ENCODE measurements at places on chromosomes 3 and 15.

DNA sequence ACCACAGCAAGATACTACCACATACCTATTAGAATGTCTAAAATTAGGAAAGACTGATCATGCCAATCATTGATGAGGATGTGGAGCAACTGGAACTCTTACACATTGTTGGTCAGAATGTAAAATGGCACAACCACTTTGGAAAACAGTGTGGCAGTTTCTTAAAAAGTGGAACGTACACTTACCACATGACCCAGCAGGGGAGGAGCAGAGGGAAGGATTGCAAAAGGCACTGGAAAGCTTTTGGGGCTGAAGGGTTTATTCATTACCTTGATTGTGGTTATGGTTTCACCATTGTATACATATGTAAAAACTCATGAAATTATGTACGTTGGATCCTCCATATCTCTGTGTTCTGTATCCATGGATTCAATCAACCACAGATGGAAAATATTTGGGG, 3.3 kb upstream of the EHD4 start:
- DNase-seq: no peak

DNA sequence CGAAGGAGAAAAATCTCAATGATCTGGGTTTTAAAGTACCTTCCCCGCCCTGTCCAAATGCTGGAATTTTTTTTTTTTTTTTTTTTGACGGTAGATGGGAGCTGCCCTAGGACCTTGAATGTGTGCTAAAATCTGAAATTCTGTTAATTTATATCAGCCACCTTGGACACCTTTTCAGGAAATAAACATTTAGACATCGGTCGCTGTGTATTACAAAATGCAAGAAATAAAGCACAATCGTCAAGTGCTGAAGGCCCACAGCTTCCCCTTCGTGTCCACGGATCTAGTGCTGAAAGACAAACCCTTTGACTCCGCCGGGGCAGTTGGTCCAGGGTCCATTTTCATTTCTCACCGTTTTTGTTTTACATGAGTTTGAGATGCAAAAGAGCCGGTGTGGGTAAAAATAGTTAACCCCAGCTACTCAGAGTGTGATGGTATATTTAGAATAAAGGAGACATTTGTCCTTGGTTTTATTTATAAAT, 90.2 kb upstream of the CHD2 start:
- peak; percentile 35 for DNase-seq

DNA sequence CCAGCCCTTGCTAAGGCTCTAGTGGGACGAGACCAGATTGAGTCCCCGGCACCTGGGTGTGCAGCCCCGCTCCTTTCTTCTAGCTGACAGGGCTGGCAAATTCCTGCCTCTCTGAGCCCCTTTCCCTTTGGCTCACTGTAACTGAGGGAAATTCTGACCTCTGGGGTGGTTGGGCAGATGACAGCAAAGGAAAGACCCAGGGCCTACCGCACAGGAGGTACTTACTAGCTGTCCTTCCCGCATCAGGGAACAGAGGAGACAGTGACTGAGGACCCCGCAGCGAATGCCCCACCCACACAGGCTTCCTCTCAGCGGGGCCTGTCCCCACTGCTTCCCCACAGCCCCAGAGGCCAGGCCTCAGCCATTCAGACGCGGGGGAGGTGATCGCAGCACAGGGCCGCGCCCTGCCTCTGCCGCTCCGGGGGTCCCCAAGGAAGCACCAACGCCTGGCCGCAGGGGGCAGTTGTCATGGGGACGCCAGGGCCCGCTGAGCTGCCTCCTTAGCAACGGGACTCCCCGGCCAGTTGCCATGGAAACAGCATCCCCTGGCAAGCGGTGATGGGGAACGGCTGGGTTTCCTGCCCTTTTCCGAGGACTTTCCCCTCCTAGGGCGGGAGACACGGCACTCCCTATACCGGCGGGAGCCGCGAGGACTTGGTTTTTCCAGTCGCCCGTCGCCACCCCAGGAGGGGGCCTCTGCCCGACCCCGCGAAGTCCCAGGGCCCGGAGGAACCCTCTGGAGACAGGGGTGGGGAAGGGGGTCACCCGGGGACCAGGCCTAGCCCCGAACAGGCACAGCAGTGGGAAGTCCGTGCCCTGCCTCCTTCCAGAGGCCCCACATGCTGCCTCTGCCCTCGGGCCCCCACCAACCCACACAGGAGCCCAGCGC, 50.1 kb downstream of the HCN4 start:
- DNase-seq: peak; percentile 58

GRCh38 chr3:124887177-124887931, at the start of gene ITGB5:
Gene ITGB5 (minus strand): TSS chr3:124887365. CDS start chr3:124887000, 365 bp downstream.
- DNase-seq: no peak

GRCh38 chr3:168044049-168044448, 51.7 kb downstream of the GOLIM4 start:
- no peak for DNase-seq

DNA sequence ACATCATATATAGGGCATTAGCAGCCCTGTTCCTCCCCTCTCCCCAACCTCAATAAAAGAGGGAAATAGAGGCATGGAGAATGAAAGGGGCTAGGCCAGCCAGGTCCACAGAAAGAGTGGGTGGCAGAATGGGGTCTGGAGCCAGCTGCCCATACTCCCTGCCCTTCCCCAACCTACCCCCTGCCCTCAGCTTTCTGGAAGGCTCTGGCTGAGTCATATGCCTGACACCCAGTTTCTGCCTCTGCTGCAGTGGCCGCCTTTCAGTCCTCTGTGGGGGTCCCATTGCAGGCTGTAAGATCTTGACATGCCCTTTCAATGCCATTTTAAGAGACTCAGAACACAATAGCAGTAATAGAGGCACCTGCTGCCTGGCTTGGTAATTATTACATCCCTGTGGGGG, 95.7 kb downstream of the LINGO1 start:
- DNase-seq: no peak

DNA sequence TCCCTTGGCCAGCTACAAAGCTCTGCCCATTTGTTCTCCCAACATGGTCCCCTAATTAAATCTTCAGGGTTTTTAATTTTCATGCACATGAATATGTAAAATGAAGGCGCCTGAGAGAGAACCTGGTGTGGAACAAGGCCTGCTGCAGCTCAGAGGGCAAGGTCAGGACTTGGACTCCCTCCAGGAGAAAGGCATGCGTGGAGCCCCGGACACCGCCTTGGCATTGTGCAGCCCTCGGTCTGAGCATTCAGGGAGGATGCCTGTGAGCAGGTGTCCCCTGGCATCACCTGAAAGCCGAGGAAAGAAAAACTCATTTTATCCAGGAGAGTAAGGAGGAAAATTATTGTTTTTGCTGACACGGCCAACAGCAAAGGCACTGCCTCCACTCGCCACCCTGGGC, 33.8 kb upstream of the EPHB1 start:
- DNase-seq: no peak

GRCh38 chr3:15797642-15798303, at the start of gene ANKRD28:
Gene ANKRD28 (minus strand): TSS chr3:15797979. CDS start chr3:15796521, 1,458 bp downstream.
- peak; percentile 26 for DNase-seq

DNA sequence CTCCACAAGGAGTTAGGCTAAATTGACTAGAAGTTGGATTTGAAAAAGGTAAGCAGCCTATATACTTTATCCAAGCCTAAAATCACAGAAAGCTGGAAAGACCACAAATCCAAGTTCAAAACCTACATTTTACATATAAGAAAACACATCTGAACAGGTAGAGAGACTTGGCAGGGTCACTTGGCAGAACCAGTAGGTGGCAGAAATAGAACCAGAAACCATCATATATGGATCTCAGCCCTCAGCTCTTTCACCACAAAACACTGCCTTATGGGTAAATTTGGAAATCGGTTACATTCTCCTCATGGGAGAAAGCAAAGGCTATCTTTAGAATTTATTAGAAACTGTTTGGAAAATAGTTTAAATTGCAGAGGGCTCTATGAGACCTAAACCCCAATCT, 44.2 kb downstream of the MKRN2 start:
- DNase-seq: no peak

- DNase-seq: no peak
These were observed 2.6 kb upstream of the GNB5 start for GRCh38 chr15:52193791-52194190.

GRCh38 chr15:56243163-56244037, at the start of gene RFX7:
Gene RFX7 (minus strand): TSS chr15:56243879. CDS start chr15:56243285, 594 bp downstream.
- peak; percentile 82 for DNase-seq

DNA sequence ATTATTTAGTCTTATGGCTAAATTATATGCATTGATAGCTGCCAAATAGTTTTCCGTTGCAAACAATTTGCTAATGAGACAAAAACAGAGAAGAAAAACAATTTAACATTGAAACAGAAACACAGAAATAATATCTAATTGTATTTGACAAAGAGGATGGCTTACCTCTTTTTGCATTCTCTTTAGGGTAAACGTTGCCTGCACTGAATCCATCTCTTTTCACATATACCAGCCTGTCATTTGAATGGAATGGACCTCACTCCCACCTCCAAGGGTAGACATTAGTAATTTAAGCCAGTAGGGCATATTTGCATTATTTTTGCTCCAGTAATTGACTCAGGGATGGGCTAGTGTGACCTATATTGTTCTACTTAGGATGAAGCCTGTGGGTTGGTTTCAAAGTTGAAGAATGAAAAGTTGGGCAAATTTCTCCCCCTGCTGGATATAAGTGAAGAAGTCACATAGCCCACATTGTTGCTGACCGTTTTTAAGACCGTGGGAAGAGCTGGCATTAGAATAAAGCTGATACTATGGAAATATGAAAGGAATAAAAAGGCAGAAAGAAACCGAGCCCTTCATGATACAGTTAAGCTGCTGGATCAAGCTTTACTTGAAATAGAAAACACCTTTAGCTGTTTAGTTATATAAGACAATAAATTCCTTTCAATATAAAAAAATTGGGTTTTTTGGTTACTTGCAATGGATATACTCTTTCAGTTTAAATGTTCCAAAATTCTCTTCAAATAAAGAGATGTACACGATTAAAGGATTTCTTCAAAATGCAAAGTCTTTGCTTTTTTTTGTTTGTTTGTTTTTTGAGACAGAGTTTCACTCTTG, 26.9 kb downstream of the PIERCE2 start:
- DNase-seq: no peak

- DNase-seq: no peak
These were observed 2.9 kb downstream of the TPM1 start for GRCh38 chr15:63045465-63045840.

DNA sequence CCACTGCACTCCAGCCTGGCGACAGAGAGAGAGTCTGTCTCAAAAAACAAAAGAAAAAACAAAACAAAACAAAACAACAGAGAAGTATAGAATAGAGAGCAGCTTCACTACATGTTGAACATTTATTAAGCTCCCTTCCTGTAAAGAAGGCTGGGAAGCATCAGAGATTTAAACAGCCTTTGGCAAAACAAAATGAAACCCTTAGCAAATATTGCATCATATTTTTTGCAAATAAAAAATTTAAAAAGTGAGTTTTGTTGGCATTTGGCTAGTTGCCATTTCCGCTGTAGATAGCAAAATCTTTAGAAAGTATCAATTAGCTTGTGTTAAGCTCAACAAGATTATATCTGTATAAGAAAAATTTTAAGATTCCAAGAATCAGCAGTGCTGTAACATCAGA, 151.2 kb downstream of the SERPINI1 start:
- no peak for DNase-seq

- no peak for DNase-seq
These were observed 881.8 kb downstream of the SI start for GRCh38 chr3:164196477-164196876.

DNA sequence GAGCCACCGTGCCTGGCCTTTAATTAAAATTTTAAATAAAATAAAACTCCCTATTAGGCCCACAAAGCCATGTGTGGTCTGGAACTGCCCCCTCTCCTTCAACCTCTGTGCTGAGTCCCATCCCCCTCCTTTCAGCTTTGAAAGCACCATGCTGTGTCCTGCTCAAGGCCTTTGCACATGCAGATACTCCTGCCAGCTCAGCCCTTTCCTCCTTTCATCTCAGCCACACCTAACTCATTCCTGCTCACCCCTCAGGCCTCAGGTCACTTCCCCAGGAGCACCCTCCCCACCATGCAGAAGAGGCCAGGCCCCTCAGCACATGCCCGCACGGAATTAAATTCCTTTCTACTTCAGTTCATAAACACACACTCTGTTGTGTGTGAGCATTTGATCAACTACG, 28.1 kb downstream of the ATRIP start:
- DNase-seq: no peak

DNA sequence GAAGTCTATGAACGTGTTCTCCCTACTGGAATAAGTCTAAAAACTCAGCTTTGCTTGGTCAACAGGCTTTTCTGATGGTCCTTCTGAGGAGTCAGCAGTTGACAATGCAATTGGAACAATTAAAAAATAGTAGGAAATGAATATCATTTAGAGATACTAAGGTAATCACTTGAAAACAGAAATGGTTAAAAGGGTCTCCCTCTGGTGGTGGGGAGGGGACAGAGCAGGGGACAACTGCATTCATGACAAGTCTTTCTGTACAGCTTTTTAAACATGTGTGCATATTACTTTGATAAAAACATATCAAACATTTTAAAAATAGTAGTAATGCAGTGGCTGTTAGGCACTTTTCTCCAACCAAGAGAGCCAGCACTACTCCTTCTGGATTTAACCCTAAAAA, 119.9 kb upstream of the FHIT start:
- no peak for DNase-seq

- no peak for DNase-seq
These were observed 27.1 kb downstream of the MRAS start for GRCh38 chr3:138375447-138375846.

DNA sequence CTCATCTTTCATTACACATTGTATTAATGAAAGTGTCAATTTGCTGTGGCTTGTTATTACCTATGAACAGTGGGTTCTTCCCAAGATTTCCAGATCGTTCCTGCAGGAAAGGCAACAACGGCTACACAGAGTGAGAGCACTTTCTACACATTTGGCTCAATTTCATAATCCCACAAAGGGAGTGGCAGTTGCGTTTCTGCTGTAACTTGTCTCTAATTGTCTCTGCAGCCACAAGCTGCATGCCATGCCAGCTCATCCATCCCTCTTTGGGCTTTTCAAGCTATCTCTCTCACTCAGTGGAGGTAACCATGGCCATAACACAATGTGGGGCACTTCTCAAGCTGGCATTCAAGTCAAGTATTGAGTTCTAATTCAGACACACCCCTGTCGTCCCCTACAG, 27.7 kb upstream of the CPNE4 start:
- no peak for DNase-seq

DNA sequence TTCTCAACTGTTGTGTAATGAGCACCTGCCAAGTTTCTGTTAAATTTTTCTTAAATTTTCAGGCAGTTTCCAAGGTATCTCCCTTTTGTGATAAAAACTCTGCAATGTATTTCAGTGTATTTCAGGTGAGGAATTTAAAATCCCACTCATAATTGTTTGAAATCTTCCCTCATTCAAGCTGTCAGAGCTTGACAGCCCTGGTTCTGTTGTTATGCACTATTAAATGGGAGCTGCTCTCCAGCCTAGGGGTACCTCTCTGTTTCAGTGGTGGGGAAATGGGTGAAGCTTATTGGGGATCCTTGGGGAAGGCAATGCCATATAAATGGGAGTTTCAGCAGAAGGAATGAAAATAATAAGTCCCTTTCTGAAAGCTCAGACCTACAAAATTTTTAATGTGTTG, 178.0 kb upstream of the TMCO5A start:
- no peak for DNase-seq

GRCh38 chr3:131705558-131706051, 202.8 kb upstream of the MRPL3 start:
- no peak for DNase-seq

GRCh38 chr15:42999201-42999779, 78.7 kb upstream of the TTBK2 start:
- no peak for DNase-seq
